ENCODE measurements at places on chromosomes 6 and 20.
A peak's percentile ranks its signal among the peaks of the same experiment; 100 is the strongest.

DNA sequence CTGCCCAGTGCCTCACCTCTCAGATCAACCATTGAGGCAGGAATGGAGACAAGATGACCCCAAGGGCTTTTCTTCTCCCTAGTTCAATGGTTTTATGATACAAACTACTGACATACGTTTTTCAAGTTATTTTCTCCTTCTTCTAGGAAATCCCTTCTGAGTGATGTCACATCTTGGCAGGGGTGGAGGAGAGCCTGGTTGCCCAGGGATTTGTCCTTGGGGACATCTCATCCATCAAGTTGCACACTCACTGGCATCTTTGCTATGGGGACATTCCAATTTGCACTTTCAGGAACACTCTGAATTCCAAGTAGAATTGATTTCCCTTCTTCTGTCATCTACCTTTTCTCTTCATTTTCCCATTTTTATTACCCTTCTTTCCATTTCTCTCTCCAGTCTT, 9.9 kb downstream of the ZFP57 start:
- no peak for DNase-seq

GRCh38 chr6:166650047-166650446, 23.0 kb upstream of the RPS6KA2 start:
- no peak for DNase-seq

- DNase-seq = no peak
Measured at GRCh38 chr20:61449916-61450315, 197.9 kb downstream of the CDH4 start.

DNA sequence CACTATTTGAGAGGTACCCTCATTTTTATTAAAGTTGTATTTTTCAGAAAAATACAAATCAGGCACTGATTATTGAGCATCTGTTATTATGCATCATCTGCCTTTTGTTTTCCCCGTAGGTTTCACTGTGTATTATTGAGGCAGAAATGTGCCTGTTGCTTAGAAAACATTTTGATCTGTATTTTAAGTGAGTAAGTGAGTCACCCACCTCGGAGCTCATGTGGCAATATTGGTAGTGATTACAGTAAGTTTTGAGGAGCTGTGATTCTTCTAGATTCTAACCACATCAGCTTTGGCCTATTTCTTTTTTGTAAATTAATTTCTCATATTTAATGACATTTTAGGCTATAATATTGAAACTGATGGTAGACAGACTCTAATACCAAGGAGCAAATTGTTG, 59.6 kb upstream of the LAMP5 start:
- no peak for DNase-seq

- no peak for DNase-seq
Measured at GRCh38 chr6:102571236-102571908, 1177.9 kb downstream of the GRIK2 start.

GRCh38 chr6:155313602-155314091, 637 bp downstream of the TFB1M start:
- DNase-seq = no peak

DNA sequence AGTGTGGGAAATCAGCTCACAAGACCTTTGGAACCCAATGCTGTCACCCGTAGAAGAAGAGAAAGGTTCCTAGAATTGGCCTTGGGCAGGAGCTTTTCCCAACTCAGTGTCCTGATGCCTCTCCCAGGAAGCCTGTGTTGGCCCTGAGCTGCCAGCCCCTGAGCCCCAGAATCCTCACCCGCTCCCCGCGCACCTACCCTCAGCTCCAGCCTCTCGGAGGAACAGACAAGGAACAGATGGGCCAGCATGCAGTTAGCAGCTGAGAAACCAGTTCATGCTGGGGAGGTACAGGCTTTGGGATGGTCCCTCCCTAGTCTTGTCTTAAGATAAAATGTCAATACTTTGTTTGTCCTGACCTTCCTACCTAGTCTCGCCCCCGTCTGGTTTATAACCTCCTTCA, 121.9 kb upstream of the CDH4 start:
- no peak for DNase-seq

GRCh38 chr6:132675749-132676148, 16.8 kb upstream of the TAAR1 start:
- no peak for DNase-seq

- no peak for DNase-seq
Measured at GRCh38 chr6:119241111-119241465, 108.5 kb downstream of the MAN1A1 start.

DNA sequence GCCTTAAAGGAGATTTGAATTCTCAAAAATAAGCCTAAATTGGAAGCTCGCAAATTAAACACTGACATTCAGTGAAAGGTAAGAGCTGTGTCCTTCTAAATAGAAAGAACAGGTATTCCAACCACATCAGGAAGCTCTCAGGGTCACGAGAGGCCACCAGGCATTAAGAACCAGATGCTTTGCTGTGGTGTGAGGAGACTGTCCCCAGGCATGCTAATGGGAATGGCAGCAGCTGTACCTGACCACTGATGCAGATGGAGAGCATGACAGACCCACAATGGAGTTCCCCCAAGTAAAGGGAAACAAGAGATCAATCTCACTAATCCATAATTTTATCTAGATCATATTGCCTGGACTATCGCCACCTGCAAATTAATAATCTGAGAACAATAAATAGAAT, 658.9 kb upstream of the NOX3 start:
- DNase-seq = no peak

- peak; percentile 17 for DNase-seq
Measured at GRCh38 chr6:2209226-2209809, 36.1 kb downstream of the GMDS start.

GRCh38 chr6:134756374-134757025, 193.4 kb downstream of the ALDH8A1 start:
- no peak for DNase-seq

DNA sequence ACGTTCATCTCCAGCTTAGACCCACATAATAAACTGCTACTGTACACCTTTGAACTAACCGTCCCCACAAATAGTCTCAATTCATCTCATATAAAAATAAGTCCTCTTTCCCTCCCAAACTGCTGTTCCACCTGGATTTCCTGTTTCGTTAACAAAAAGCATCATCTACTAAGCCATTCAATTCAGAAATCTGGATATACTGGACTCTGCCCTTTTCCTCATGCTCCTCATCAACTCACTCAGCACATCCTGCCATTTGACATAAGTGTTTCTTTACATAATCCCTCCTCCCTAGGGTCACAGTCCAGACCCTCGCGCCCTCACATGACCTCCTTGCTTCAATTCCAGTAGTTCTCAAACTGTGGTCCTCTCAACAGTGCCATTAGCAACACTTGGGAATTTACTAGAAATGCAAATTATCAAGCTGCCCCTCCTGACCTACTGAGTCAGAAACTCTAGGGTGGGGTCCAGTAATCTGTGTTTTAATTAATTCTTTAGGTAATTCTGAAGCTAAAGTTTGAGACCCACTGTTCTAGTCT, 4.5 kb downstream of the MKKS start:
- DNase-seq = no peak

GRCh38 chr6:159646733-159647132, 46.3 kb downstream of the SOD2 start:
- no peak for DNase-seq

GRCh38 chr6:14658886-14659561, 541.5 kb downstream of the CD83 start:
- DNase-seq = no peak

DNA sequence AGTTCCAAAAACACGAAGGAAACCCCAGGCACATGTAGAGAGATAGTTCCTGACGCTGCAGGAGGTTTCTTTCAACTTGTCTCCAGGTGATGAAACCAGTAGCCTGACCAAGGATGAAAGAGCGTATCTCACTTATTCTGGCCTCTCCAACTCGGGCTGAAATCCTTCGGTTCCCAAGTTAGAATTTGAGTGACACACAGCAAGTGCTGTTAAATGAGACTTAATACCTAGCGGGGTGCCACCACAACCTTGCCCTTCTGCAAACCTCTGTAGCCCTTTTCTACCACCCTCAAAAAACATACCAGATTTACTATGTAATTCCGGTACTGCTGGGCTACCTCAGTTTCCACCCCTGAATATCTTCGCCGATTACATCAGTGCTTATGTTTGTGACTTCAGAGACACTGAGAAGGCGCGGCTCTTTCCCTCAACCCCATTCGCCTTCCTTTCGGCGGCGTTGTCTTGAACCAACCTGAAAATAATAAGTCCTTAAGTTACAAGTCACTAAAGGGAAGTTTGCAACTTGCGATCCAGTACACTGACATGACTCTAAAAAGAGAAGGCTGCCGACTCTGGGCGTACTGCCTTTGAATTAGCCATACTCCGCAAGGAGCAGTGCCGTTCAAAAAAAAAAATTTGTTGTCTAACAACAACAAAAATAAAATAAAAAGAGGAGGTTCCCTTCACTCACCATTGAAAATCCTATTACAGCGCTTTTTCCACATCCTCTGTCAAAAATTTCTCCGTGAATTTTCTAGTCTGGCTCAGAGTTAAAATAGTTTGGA, 194.9 kb upstream of the ZNF184 start:
- DNase-seq = no peak

DNA sequence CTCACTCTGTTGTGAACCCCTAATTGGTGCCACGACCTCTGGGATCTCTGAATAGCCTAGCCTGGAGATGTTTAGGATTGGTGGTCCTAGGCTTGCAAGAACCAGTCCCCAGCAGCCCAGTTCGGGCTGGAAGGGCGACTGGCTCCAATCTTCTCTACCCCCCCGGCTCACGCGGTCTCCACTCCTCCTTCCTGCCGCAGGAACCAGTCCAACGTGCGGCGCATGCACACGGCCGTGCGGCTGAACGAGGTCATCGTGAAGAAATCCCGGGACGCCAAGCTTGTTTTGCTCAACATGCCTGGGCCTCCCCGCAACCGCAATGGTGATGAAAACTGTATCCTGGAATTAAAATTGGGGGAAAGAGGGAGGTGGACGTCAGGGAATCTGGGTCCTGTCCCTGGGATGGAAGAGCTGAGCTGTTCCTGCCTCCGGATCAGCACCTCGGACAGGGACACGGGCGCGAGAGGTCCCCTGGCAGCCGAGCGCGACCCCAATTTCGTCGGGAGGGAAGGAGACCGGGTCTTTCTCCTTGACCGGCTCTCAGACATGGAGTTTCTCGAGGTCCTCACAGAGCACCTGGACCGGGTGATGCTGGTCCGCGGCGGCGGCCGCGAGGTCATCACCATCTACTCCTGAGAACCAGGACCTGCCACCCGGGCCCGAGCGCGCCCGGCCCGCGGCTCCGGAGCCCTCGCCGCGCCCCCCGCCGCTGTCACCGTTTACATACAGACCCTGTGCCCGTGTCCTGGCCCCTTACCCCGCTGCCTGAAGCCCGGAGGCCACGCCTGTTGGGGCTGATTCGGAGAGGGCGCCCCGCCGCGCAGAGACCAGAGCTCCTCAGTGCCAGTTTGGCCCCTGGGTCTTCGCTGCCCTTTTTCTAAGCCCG, 28.2 kb downstream of the SLC12A5 start:
- DNase-seq = peak; percentile 19

DNA sequence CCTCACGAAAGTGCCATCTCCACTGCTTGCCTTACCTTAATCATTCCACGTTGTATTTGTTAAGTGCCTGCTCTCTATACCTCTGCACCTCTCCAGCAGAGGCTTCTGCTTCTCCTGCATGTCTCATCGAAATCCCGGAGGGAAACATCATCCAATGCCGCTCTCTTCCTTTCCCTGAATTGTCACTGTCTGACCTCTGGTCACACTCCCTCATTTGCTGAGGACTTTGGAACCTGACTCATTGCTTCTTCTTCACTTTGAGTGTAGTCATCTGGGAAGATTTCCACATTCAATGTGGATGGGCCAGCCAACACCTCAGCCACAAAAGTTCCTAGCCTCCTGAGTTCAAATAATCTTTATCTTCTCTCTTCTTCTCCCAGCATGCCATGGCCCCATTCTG, 78.9 kb upstream of the BEND6 start:
- no peak for DNase-seq

- no peak for DNase-seq
Measured at GRCh38 chr6:36845233-36845632, 6.0 kb upstream of the CPNE5 start.

DNA sequence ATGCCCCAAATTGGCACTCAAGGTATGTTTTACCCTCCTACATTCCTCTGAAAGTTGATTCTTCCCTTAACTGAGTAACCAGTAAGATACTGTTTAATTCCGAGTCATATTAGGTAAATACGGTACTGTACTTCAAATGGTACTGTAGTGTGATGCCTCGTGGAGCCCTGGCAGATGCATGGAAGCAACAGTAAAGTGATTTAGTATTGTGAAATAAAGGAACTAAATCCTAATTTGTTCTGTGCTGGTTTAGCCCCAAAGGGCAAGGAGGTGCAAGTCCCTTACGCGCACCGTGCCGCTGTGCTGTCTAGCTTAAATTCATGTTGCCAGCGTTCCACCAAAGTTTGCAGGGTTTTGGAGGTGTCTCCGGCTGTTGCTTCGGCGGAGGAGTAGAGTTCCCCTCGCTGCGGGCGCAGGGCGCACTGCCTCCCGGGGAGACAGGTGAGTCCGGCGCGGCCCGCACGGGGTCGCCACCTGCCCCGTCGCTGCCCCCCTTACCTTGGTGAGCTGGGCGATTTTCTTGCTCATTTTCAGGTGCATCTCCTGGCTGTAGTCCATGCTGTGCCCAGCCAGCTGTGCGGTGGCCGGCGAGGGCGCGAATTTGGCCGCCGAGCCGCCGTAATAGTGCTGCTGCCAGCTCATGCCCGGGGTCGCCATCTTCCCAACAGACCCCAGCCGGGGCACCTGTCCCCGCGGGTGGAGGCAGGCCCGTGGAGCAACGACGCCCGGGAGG, 655 bp downstream of the FAM184A start:
- peak; percentile 58 for DNase-seq

DNA sequence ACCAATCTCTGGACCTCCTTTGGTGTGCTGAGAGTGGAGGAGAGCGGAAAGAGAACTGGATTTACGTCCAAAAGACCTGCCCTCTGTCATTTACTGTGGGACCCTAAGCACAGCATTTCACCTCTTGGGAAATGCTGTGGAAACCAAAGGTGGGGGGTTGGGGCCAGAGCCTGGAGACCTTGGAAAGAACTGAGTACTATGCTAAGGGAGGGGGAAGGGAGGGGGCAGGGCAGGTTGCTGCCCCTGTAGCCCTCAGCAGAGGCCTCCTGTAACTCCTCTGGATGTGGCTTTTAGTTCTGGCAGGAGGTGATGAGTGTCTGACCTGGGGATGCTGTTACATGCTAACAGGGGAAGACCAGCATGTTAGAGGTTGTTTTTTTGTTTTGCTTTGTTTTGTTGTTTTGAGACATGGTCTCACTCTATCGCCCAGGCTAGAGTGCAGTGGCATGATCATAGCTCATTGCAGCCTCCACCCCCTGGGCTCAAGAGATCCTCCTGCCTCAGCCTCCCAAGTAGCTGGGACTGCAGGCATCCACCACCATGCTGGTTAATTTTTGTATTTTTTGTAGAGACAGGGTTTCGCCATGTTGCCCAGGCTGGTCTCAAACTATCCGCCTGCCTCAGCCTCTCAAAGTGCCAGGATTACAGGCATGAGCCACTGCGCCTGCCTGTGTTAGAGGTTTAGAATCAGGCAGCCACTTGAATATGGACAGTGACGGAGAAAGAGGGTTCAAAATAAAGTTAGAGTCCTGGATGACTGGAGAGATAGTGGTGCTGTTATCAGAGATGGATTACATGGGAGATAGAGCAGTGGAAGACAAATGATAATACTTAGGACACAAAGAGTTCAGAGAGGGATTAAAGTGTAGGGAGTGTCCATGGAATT, 18.4 kb upstream of the PARD6B start:
- DNase-seq = no peak

- no peak for DNase-seq
Measured at GRCh38 chr20:40291493-40292135, 397.4 kb downstream of the MAFB start.

Data from activated CD4-positive, alpha-beta T cell treated with anti-CD3 and anti-CD28 coated beads, Interleukin-2, amount 50 U/mL, for 1 hour (primary cell).